Activated B cell treated with CpG ODN at 0.5 μM for 24 hours (primary cell): ENCODE measurements at places on chromosomes 3 and 15.

DNA sequence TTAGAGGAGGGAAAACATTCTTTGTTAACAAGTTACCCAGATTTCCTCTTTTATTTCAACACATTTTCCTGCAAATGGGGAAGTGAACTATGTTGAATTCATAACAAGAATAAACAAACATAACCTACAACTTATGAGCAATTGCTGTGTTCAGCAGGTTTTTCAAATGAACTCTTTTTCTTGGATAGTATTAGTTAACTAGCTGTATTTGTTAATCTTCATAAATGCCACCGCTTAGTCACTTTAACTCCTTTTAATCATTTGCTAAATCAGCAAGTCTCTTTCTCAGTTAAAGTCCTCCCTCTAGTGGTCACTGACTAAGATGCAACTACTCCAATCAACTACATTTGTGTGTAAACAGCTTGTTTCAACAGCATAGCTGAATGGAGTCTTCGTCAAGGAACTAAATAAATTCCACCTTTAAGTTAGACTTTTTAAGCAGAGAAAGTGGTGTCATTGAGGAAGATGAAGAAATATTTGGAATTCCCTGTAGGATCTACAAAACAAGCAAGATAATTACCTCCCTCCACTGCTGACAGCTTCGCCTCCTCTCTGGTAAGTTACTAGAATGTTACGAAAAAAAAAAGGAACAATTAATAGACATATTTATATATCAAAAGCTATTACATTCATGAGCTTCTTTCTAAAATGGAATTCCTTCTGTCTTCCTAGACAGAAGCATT lies 1122.0 kb downstream of the ROBO1 start:
- DNase-seq: no peak

GRCh38 chr15:73239564-73240215 lies 129.1 kb downstream of the HCN4 start:
- no peak for DNase-seq

GRCh38 chr3:16239086-16239770 lies 25.5 kb downstream of the DPH3 start:
- no peak for DNase-seq

- no peak for DNase-seq
Measured at GRCh38 chr15:73753250-73754130, at the start of gene INSYN1. INSYN1 (minus strand) TSS chr15:73753351; CDS start chr15:73751130, 2,221 bp downstream.

GRCh38 chr3:148004331-148004730 lies 595.2 kb downstream of the ZIC1 start:
- DNase-seq: no peak

GRCh38 chr3:48695393-48695753 lies 9.7 kb upstream of the NCKIPSD start:
- DNase-seq: no peak
